Stimulated activated CD4-positive, alpha-beta T cell treated with anti-CD3 and anti-CD28 coated beads, Interleukin-1b, Interleukin-23, amount 100 ng/mL, for 1 hour (primary cell): ENCODE measurements at places on chromosomes 2 and 18.

DNA sequence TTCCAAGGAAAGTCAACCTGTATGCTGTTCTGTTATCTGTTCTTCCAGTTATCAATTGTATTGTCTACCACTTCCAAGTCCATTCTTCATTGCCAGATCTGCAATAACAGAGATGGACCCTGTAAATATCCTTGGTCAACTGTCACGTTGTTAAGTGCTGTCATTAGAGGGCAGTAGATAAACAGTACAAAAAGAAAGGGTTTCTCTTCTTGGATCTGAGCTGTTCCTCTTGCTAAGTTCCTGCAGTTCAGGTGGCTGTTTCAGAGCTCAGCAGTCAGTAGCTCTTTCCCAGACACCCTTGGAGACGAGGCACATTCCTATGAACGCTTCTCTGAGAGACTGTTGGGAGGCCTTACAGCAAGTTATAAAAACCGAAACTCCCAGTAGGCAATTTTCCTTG, 957.1 kb upstream of the CHAC2 start:
- DNase-seq, result no peak

DNA sequence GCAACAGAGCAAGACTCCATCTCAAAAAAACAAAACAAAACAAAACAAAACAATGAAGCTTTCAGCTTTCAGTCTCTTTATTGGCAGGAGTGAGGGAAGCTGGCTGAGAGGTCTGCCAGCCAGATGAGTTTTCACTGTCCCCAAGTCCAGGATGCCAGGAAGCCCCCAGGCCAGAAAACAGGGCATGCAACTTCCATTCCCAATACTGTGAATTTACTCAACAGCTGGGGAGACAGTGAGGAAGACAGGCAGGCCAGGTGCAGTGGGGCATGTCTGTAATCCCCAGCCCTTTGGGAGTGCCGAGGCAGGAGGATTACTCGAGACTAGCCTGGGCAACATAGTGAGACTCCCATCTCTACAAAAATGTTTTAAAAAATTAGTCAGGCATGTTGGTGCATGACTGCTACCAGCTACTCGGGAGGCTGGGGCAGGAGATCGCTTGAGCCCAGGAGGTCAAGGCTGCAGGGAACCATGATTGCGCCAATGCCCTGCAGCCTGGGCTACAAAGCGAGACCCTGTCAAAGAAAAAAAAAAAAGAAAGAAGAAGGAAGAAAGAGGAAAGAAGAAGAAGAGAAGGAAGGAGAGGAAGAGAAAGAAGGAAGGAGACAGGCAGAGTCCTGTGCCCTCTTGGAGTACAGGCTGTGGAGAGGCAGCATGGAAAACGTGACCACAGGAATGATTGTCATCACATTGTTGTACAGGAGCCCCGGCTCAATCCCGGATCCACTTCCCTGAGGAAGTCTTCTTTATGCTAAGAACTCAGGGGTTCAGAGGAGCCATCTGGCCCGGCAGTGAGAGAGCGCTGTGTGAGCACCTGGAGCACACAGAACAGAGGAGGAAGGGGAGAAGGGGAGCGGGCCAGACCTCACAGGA, 29.2 kb upstream of the POMC start:
- DNase-seq, result no peak

GRCh38 chr2:47225061-47225783, 70.1 kb upstream of the STPG4 start:
- no peak for DNase-seq

- DNase-seq, result no peak
Observed at GRCh38 chr2:115163572-115163971, 721.1 kb downstream of the DPP10 start.

DNA sequence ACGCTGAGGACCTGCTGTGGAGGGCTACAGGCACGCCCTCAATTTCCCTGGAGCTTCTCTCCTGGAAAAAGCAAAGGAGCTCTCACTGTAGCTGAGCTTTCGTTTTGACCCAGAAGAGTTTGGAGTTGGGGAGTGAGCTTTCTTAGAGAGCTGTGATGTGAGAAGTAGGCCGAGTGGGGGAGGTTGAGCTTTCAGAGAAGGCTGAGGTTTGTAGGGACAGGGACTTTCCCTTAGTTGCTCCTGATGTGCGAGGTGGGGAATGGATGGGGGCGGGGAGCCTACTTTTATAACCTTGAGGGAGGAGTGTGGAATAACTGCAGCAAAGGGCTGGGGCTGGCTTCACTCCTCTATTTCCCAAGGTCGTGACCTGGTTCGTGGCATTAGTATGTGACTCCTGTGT, 47.1 kb downstream of the ZNF532 start:
- no peak for DNase-seq

- no peak for DNase-seq
Observed at GRCh38 chr2:56287974-56288373, 104.2 kb downstream of the CCDC85A start.

DNA sequence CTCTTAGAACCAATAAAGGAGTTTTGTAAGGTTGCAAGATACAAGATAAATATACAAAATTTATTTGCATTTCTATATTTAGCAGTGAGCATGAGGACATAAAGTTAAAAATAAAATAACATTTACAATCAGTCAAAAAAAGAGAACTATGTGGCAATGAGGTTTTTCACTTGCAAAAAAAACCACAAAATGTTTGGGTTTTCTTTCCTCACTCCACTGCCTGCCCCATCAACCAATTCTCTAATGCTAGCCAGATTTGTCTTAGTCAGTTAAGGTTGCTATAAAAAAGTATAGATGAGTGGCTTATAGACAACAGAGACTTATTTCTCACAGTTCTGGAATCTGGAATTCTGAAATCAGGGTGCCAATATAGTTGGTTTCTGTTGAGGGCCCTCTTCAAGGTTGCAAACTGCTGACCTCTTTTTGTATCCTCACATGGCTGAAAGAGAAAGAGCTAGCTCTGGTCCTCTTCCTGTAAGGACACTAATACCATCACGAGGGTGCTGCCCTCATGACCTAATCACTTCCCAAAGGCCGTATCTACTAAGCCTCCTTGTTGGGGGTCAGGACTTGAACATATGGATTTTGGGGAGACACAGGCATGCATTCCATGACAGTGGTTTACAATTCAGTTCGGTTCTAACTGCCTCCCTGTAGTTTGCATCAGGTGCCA, 566.2 kb downstream of the GALR1 start:
- no peak for DNase-seq

GRCh38 chr2:453132-453531, 165.2 kb upstream of the ALKAL2 start:
- no peak for DNase-seq

DNA sequence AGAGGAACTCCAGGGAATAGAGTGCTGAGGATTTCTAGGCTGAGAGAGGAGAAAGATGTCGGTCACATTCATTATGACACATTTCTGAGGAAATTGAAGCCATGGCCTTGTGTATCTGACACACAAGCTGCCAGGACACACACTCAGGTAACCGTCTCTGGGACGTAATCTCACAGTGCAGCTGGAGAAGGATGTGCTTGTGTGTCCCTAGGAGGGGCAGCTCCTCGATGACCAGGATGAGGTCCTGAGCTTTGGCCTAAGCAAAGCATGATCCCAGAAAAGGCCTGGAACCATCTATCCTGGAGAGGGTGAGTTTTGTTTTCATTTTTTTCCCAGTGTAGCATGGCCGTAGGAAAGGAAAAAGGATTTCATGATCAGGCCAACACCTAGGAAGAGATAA, 102.2 kb downstream of the CAPN13 start:
- DNase-seq, result no peak

GRCh38 chr2:13050764-13051163, 334.0 kb downstream of the TRIB2 start:
- no peak for DNase-seq

DNA sequence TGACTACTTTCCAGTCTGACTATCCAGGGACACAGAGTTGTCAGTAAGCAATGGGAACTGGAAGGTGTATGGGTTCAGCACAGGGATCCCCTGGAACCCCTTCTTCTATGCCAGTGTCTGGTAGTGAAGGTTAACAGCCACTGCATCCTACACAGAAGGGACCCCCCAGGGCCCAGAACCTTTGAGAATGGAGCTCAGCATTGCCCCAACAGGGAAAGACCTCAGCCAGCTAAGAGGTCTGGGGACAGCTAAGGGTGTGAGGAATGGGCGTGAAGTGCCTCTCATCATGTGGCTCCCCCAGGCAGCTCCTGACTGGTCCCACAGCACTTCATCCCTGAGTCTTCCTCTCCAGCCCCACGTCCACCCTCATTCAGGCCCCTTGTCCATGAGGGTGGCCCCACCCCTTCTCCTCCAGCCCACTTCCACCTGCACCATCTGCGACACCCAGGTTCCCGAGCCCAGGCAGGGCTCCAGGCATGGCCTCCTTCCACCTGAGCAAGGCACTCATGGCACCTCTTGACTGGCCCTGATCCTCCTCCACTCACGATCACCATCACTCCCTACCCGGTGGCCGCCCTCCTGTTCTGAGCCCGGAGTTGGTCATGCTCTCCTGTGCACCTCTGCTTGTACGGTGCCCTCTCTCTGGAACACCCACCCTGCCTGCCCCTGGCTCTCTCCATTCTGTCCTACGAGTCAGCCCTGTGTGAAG, 77.1 kb downstream of the SFXN5 start:
- no peak for DNase-seq

DNA sequence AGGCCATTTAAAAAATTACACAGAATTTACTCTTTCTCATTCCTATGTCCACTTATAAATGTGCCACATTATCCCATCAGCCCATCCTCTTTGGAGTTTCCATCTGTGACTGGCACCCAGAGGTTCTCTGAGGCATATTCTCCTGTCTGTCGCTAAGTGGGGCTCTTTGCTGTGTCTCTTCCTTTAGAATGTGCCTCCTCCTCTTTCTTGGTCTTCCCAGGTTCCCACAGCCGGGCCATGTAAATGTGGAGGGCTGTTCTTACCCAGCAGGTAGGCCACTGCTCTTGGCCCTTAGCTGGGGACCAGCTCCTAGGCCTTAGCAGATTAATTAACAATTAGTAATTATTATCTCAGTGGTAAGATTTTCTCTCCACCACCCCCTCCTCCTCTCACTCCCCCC, 167.0 kb downstream of the INSIG2 start:
- no peak for DNase-seq

DNA sequence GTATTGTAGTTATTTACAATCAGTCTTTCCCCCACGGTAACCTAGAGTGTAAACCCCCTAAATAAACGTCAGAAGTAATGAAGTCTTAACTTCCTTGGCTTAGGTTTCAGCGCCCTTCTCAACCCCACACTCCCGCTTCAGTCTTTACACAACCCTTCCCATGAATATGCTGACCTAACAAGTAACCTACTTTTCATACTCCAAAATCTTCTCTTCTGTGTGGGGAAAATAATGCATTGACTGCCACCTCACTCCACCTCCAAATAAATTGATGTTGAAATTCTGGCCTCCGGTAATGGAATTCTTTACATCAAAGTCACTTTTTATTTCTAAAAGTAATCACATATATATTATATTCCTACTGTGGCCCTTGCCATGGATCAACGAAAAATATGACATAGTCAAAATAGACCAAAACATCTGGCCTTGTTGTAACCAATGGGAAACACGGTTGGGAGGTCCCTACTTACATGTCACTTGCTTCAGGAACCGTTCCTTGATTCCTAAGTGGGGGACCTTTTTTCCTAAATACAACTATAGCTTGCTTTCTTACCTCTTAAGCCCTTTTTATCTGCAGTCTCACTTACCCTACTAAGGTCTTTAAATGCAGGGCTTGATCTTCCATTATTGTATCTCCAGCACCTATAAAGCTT, 961 bp downstream of the GEN1 start:
- DNase-seq, result no peak

DNA sequence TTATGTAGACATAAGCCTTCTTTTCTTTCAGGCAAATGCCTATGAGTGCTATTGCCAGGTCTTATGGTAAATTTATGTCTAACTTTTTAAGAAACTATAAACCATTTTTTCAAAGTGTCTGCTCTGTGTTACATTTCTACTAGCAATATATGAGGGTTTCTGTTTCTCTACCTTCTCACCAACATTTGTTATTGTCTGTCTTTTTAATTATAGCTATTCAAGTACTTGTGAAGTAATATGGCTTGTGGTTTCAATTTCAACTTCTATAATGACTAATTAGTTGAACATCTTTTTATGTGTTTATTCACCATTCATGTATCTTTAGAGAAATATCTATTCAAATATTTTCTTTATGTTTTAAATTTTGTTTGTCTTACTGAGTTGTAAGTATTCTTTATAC, 213.1 kb upstream of the MC4R start:
- no peak for DNase-seq

GRCh38 chr2:45606796-45607195, 4.3 kb downstream of the SRBD1 start:
- DNase-seq, result no peak

DNA sequence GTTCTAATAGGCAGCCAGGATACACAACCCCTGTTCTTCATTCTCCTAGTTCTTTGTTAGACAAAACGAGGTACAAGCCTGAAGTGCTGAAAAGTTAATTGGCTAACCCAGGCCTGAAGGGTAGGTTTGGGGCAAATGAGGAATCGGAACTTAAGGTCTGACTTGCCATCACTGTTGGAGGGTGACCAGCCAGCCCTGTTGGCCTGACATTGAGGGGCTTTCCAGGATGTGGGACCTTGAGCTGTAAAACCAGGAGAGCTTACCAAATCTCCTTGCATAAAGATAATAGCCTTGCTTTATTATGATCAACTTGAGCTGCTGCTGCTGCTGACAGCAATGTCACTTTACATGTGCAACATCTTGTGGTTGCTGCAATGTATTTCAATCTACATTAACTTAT, 256.0 kb downstream of the VAPA start:
- DNase-seq, result no peak

DNA sequence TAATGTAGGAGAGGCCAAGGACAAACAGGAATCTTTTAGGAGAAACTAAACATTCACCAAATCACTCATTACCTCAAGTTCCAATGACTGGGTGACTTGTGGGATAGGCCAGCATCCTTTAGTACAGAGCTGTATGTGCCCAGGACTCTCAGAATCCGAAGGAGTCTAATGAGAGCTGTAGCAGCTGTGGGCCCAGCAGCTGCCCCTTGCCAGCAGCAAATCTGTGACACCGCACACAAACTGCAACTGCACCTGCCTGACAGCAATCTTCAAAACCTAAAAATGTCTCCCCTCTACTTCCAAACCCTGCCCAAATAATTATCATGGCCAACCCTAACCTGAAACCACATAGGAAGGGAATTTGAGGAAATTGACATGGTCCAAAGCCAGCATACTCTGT, 44.5 kb upstream of the ACVR2A start:
- no peak for DNase-seq

- DNase-seq, result no peak
Observed at GRCh38 chr2:168650781-168651180, 151.7 kb upstream of the NOSTRIN start.

DNA sequence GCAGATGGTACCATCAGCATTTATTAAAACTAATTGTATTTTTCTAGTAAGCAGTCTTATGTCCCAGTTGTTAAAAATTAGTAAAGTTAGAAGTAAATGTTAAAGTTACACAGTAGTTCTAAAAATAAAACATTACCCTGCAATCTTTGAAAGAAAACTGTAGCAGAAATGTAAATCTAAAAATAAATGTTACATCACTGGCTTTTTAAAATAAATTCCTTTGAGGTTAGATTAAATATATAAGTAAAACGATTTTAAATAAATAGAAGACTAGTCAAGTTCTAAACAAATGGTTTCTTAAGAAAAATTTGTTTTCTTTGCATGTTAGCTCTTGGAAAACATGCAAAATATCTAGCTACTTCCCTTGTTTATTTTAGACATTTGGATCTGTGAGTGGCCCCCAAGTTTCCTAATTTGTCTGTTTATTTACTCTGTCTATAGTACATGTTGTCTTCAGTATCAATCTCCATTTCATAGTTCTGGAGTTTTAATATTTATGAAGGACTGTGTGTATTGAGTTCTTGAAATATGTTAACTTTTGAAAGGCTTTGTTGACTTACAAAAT, 58.2 kb downstream of the GLS start:
- DNase-seq, result no peak

- no peak for DNase-seq
Observed at GRCh38 chr2:237290261-237290660, 123.7 kb downstream of the COL6A3 start.
